ACHN (cell line): ENCODE measurements at places on chromosomes 3 and 15.

- no peak for DNase-seq
Observed at GRCh38 chr15:58551084-58551763, 119.4 kb downstream of the LIPC start.

- no peak for DNase-seq
Observed at GRCh38 chr3:114480442-114480841, 186.6 kb downstream of the TIGIT start.

GRCh38 chr15:99955532-99955931, 222.3 kb upstream of the LYSMD4 start:
- DNase-seq: no peak

GRCh38 chr3:39990532-39990931, 181.1 kb downstream of the MYRIP start:
- DNase-seq: peak; percentile 47

DNA sequence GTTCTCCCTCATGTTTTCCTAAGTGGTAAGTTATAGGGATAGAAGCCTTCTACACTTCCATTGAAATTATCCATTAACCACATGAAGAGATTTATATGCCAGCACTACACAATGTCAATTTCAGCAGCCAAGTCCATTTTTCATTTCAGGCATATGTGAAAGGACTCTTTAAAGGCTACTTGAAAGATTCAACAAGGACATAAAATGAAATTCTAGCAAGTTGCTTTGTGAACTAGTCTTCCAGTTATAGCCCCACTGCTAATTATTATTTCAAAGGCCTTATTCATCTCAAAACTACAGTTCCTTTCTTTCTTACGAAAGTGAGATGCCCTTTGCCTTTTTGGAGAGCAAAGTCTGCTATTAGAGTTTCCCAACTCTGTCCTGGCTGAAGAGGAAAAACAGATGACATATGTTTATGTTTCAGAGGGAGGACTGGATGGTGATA, 66.0 kb upstream of the SLC2A2 start:
- DNase-seq: no peak

DNA sequence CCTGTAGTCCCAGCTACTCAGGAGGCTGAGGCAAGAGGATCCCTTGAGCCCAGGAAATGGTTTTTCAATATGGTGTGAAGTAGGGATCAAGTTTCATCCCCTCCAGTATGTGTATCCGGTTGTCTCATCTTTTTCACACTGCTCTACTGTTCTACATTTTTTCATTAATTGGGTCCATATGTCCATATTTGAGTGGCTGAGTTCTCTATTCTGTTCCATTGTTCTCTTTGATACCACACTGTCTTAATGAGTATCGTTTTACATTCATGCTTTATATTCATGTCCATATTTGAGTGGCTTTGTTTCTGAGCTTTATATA, 81.6 kb upstream of the LRRFIP2 start:
- DNase-seq: no peak

- no peak for DNase-seq
Observed at GRCh38 chr15:89078851-89079810, 9.1 kb upstream of the ABHD2 start.

GRCh38 chr3:52088445-52089367, 32.3 kb upstream of the DUSP7 start:
- DNase-seq: no peak

GRCh38 chr3:134339331-134339730, 34.9 kb downstream of the AMOTL2 start:
- DNase-seq: no peak
